SJSA1 (cell line): ENCODE measurements at places on chromosomes 12 and 14. TPM values are rescaled to one million over a fixed set of nuclear protein-coding genes. Genes with fewer than 3 reads are reported as not detected.

DNA sequence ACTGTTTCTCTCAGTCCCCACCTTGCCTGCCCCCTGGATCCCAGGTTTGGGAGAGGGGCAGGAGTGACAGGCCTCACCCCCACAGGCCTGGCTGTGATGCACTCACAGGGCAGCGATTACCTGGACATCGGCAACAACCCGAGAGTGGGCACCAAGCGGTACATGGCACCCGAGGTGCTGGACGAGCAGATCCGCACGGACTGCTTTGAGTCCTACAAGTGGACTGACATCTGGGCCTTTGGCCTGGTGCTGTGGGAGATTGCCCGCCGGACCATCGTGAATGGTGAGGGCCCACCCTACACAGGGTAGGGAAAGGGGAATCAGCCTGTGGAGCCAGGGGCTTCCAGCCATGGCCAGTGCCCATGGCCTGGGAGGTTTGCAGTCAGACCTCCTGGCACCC, 8.6 kb downstream of the ACVRL1 start:
- DNase-seq = no peak

DNA sequence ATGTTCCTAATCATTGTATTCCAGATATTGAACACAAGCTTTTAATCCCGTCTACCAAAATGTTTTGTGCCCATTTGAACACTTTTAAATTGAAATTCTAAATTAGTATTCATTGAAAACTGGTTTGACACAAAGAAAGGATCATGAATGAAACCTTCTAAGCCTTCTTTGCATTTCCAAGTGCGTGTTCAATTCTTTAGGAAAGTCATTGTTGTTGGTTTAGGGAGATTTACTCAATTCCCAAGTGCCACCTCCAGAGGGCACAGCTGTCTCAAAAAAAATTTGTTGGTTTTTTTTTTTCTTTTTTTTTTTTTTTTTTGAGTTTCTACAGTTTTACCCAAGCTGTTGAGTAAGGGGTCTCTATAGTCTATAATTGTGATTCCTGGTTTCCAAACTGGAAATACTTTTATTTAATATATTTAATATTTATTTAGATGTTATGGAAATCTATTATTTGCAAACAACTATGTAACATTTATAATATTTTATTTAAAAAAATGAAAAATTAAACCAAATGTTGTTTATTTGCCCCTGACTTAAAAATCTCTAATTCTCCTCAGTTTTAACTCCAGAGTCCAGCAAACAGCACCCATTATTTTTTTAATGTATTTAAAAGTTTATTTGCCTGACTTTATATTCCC, 79.9 kb downstream of the NEDD1 start:
- DNase-seq = no peak

DNA sequence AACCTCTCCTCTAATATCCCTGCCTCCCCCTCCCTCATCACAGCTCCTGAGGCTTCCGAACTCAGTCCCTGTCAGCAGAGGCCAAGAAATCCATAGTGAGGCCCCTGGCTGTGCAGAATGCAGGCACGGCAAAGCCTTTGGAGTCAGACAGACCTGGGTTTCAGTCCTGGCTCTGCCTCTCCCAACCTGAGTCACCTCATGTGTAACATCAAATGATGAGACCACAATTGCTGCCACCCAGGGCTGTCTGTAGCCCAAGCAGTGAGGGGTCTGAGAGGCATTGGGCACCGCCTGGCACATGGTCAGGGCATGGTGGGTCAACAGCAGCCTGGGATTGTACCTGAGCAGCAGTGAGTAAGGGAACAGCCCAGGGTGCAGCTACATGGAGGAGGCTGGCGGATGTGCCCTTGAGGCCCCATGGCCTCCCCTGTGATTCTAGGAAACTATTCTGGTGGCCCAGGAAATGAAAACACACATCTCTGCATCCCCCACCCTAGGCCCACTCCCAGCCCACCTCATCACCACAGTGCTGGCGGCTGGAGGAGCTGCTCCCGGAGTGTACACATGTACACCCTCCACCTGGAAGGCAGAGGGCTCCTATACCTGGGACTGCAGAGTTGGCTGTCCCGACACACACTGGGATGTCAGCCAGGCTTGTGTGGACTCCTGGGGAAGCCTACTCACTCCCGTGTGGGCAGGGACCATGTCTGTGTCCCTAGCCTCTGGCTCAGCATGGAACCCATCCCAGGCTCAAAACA, 7.7 kb downstream of the ANKRD33 start:
- no peak for DNase-seq

DNA sequence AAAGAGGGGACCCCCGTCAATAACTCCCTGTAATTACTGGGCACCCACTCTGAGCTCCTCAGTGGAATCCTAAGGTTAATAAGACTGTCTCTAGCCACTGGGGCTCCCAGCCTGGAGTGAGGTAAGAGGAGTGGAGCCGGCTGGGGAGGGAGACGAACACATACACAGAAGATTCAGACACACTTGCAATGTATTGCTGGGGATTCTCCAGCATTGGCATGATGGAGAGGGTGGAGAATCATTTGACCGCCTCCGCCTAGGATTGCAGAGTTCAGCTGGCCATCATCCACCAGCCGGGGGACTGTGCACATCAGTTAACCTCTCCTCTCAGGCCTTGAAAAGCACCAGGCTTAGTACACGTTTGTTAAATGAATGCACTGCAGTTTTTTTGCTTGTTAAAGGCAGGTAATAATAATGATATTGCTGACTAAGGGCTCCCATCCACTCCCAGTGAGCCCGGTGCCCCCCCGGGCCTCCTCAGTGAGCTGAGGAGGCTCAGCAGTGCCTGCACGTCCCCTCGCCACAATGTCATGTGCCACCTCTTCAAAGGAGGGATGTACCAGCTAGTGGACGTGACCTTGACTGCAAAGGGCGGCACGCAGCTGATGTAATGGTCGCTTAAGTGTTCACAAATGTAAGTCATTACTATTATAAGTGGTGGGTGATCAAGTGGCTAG, 20.3 kb upstream of the FAIM2 start:
- DNase-seq = no peak

DNA sequence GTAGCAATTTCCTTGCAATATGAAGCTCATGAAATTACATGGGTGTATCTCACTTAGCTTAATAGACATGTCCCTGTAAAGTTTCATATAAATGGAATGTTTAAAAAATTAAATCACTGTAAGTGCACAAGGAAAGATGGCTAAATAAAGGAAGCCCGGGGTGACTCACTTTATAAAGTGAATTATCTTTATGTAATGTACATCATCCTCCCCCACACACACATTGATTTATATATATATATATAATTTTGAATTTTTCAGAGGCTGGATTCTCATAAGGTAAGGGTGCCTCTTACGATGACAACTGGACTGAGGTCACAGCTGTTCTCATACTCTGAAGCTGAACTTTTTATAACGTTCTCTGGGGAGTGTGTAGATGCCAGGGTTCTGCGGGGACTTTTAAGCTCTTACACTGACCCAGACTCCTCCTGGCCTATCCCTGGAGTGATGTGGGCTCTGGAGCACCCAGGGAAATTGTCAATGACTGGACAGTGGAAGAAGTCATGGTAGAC, 108.7 kb upstream of the HIF1A start:
- no peak for DNase-seq

DNA sequence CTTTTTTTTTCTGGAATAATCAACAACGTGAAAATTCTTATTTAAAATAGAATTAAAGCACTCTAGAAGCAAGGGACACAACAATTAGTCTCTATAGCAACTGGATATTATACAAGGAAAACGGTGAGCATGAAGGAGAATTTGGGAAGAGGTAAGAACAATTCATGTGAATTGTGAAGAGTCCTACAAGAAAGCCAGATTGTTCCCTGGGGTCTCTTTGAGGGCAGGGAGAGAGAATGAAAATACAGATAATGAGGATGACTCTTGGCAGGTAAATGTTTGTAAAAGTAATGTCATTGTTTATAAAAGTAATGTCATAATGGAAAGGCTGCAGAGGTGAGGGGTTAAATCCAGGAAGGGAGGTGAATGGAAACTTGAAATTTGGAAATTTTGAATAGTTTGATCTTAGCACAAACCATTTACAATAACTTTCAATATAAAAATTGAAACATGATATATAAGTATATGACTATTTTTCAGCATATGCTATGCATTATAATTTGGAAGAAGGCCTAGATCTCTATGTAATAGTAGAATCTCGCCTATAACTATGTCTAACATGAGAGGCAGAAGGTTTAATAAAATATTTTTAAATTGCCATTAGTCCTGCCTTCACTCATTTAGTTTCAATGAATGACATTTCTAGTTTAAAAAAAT, 378.8 kb upstream of the DCN start:
- no peak for DNase-seq

DNA sequence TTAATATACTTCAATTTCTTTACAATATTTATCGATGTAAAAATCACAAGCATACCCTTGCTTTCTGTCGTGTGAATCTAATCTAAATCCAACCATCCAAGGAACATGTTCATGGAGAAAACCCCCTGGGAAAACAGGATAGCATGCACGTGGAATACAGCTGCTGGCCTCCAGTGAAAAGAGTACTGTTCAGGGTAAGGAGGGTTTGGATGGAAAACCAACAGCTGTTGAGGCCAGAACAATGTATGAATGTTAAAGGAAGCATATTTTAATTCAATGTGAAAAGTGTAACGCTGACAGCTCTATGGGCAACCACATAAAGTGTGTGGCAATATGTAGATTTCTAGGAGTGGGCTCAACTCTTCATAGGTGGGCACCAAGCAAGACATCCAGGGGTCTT, 344.0 kb downstream of the TMEM132D start:
- no peak for DNase-seq

GRCh38 chr12:125110641-125111360, 45.6 kb downstream of the AACS start:
- DNase-seq = no peak

DNA sequence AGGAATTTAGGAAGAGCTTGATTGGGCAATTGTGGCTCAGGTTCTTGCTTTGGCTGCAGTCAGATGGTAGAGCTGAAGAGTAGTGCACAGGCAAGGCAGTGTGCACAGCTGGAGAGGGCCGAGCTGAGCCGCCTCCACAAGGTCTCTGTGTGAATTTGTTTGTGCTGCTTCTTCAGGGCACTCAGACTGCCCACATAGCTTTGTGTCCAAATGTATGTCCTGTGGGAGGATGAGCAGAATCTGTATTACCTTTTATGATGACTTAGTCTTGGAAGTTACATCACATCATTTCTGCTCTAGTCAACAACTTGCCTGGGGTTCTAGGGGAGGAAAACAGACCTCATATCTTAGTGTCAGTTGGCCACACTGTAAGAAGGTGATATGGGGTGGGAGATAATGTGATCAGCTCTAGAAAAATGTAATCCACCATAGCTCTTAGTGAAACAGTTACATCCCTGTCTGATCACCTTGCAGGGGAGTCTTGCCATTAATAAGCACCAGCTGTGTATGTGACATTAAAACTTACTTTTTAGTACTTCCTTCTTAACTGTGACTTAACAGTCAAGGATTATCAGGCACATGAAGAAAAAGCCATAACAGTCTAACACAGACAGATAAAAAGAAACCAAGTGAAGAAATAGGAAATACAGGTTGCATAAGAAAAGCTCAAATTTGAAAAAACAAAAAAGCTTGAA, 53.4 kb downstream of the RCOR1 start:
- DNase-seq = no peak

DNA sequence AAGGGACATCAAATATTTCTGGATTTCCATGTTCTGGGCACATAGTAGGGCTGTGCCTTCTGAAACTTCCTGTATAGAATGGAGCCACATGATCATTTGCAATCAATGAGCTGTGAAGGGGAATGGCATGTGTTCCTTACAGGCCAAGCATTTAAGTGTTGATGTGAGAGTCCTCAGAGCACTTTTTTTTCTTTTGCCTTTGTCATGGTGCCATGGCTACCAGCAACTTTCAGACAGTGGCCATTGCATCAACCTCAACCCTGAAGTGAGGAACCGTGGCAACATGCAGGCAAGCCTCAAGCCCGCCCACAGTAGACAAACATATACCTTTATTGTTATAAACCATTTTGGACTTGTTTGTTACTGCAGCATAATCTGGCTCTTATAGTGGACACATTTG, 948.1 kb downstream of the NRXN3 start:
- no peak for DNase-seq

DNA sequence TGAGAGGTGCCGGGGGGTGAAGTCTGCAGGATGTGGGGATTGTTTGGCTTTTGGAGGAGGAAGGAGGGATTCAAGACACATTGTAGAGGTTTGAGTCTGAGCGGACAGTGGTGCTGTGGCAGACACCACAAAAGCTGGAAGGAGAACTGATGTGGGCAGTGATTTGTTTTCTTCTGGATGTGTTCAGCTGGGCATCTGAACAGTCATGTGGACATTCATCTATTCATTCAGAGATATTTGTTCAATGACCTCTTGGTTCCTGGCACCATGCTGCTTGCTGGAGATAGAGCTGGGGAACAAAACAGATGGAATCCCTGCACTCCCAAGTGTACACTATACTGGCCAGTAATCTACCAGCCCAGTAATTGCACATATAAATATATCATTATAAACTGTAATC, 64.0 kb downstream of the PTPN11 start:
- DNase-seq = no peak

- DNase-seq = peak; percentile 100
Measured at GRCh38 chr12:90978117-90978770, 23.3 kb upstream of the CCER1 start.

GRCh38 chr14:68965261-68965761, 13.8 kb downstream of the ACTN1 start:
- DNase-seq = no peak

DNA sequence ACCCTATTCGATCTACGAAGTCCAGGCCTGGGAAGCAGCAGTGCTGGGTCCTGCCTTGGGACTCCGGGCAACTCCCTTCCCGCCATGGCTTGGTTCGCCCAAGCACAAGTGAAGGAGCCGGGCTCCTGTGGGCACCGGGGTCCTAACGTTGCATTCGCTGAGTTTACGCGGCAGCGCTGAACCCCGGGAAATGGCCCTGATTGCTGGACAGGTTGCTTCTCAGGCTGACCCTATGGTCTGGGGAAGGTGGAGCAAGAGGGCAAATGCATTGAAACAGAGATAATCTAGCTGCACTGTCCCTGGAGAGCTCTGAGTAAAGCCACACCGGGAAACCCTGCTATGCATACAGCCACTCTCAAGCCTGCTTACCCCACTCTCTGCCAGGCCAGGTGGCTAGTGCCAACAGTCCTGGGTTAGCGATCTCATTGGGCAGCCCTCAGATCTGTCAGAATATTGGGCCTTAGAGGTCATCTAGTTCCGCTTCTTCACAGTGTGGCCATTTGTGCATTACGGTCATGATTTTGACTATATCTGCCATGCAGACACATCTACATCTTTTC, 11.3 kb downstream of the SYNE3 start:
- DNase-seq = no peak

GRCh38 chr12:123150275-123150743, 581 bp downstream of the PITPNM2 start:
- no peak for DNase-seq

DNA sequence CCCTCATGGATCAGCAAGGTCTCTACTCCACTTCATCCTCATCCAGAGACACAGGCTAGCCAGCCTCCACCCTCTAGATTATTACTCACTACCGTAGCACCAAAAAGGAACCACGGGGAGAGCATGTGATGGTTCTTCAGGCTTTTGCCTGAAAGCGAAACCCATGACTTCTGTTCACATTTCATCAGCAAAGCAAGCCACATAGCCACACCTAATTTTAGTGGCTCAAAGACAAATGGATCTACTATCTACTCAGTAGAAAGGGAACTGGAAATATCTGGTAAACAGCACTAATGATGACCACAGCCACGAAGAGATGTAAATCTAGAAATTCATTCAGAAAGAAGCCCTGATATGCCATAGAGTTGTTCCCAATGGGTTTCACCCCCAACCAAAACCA, 51.4 kb downstream of the VCPKMT start:
- no peak for DNase-seq

Gene CLEC9A
- not detected in 2 replicates for total RNA-seq

Gene CLEC4D
- not detected in 2 replicates for total RNA-seq

Gene CPNE8
- 0.72 TPM in 1 of 2 replicates, not detected in the other for total RNA-seq

Gene IL22
- total RNA-seq = not detected in 2 replicates

Gene PIANP
- not detected in 2 replicates for total RNA-seq

Gene SMAGP
- total RNA-seq = 22.8 and 32.5 TPM in 2 replicates
